Mesenchymal stem cell (in vitro differentiated cells and primary cell): ENCODE measurements at places on chromosomes 4 and X.

DNA sequence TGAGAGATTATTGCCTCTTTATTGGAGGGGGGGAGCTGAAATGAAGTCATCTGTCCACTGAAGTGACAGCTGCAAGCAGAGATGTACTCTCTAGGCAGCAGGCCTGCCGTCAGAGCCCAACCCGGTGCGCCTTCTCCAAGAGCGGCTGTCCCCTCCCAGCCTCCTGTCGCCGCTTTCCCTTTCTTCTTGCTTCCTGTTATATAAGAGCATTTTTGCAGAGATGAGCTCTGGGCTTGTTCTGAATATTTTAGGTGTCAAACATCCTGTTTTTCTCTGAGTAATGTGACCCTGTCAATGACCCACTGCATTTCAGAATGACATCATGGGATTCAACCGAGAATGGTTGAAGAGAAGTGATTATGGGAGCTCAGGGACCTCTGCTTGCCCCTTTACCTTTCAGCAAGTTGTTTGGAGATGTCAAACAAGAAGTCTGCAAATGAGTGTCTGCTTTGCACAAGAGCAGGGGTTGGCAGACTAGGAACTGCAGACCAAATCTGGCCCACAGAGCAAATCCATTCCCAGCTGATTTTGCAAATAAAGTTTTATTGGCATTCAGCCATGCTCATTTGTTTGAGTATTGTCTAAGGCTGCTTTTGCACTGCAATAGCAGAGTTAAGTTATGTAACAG, 79.9 kb downstream of the SLC9A6 start:
- peak; percentile 77 for DNase-seq

- DNase-seq = no peak
Measured at GRCh38 chr4:91958596-91958995, 345.2 kb upstream of the GRID2 start.

DNA sequence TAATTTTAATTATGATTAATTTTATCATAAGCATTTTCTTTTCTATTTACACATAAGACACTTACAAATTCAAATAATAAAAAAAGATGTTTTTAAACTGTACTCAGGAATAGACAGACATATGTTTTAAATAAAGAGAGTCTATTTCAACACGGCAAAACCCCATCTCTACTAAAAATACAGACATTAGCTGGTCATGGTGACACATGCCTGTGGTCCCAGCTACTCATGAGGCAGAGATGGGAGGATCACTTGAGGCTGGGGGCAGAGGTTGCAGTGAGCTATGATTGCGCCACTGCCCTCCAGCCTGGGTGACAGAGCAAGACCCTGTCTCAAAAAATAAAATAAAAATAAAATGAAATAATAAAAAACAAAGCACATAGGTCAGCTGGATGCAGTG, 14.8 kb downstream of the FAM9B start:
- DNase-seq = no peak

DNA sequence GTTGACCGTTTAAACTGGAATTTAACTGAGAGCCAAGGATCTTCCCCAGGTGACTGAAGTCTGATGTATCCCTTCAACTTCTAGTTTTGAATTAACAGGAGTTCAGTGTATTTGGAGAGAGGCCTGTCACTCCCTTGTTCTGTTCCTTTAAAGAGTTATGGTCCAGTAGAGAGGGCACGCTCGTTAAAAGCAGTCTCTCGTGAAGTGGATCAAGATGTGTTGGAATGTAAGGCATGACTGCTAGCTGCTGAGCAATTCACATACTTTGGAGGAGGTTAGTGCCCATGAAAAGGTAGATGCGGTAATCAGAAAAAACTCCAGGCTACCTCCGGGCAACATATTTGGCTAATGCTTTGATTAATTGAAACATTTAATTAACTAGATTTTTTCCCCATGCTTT, 65.7 kb downstream of the SHROOM2 start:
- DNase-seq = no peak

DNA sequence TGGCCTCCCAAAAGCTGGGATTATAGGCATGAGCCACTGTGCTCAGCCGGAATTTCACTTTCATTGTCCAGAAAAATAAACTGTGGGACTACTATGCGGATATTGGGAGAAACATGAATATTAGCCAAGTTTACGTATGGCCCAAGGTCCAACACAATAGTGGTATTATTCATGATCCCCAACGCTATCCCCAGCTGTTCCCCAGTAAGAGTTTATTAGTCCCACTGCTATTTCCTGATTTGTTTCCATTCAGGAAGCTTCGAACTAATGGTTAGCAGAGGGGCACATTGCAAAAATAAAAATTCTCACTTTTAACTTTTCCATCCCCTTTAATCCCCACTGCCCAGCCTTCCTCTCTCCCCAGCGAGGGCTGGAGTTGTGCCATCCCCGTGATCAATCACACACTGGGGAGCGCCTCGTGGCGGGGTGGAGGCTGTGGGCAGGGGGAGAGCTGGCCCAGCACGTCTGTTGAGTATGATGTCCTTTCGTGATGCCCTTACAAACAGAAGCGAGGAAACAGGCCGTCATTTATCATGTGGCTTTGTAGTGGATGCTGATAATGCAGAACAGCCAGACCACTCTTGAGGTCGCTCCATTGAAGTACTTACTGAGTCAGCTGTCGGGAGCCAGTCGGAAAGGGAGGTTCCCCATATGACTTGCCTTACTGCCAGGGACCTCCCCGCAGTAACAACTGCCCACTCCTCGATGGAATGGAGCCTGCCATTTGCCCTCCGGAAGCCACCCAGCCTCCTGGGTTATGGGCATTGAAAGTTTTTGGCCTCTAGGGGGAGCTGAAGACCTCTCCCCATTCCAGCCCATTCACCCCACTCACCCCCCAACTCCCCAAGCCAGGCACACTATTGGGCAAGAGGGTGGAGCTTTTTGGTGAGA, 117.0 kb downstream of the KDR start:
- DNase-seq = peak; percentile 30

GRCh38 chr4:15423285-15423711, 4.5 kb upstream of the C1QTNF7 start:
- no peak for DNase-seq

- DNase-seq = no peak
Measured at GRCh38 chrX:123513585-123514278, 219.1 kb downstream of the THOC2 start.

DNA sequence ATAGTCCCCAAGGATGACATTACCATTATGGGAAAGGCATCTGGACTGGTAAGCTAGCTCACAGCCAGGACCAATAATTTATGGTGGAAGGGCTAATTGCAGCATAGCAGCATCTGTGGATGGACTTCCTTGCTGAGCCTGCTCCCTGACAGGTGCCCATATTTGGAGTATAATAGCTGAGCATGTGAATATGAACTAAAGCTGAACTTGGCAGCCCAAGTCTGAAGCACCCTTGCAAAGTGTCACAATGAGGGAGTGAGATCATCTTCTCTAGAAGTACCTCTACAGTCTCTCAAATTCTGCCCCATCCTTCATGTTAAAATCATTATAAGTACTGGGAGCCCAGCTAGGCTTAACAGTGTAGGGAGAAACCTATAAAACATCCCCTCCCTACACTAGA, 128.2 kb upstream of the INPP4B start:
- DNase-seq = no peak

- no peak for DNase-seq
Measured at GRCh38 chr4:89942811-89943210, 48.2 kb downstream of the MMRN1 start.

- no peak for DNase-seq
Measured at GRCh38 chrX:39267176-39267575, 465.9 kb downstream of the MID1IP1 start.

GRCh38 chrX:115957862-115958490, 212.6 kb upstream of the AGTR2 start:
- no peak for DNase-seq

DNA sequence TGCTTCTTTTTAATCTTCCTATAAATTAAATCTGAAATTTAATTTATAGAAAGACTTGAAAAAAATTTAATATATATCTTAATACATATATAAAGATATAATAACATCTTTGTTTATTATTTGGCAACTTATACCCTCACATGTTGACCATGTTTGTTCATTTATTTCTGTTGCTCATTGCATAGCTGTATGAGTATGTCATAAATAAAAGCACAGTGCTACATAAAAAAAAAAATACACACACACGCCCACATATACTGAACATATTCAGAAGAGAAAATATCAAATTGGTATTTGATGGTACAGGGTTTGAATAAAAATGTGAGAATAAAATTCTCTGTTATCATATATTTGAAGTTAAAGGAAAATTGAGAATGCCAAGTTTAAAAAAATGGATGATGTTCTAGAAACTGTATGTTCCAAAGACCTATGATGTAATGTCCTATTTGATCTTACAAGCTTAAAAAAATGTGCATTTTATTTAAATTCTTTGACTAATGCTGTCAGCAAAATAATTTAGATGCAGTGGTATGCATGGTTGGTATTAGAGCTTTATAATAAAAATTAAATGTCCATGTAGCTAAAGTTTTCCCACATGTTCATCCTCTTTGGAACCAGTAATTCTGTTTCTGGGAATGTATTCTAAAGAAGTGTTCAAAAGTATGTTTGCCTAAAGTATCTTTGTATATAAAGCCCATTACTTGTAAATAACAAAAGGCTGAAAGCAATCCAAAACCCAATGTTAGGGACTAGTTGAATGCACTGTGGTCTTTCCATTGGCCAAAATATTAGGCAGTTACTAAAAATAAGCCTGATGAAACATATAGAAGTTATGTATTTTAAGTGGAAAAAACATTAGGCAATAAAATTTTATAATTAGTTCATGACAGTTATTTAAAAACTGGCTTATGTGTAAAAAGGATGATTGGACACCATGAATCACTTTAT, 12.9 kb downstream of the TMEM184C start:
- no peak for DNase-seq

DNA sequence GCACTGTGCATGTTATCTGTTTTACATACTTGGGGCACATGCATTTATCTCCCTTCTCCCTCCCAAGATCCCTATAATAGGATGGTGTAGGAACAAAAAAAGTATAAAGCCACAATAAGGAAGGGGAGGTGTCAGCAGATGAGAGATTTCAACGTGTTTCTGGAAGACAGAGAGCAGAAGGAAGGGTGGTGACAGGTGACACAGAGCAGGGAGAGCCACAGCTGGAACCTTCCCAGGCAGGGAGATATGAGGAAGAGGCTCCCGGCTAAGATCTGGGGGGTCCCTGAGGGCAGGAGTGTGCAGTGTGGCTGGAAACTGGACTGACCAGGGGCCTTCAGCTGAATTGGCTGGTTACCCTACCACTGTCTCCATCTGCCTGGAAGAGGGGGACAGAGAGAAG, 107.4 kb downstream of the BCOR start:
- DNase-seq = no peak

DNA sequence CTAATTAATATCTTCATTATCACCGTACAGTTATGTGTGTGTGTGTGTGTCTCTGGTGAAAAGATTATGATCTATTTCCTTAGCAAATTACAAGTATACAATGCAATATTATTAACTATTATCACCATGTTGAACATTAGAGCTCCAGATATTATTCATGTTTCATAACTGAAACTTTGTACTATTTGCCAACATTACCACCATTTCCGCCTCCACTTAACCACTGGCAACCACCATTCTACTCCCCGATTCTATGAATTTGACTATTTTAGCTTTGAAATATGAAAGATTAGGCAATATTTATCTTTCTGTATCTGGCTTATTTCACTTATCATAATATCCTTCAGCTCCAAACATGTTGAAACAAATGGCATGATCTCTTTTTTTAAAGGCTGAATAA, 717.9 kb downstream of the ARAP2 start:
- no peak for DNase-seq
